Panc1 (cell line): ENCODE measurements at places on chromosomes 4 and X.

DNA sequence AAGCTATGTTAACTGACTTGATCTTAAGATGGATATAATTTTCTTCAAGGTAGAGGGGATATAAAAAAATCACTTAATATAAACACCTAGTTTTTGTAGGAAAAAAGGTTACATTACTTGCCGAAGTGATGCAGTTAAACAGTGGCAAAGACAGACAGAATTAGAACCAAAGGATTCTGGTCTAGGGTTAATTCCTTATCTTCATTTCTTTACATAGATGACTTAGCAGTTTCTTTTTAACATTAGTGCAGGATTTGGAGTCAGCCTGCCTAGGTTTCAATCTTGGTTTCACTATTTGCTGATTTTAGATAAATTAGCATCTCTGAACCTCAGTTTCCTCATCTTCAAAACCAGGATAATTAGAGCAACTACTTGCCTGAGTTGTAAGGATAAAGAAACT lies 14.3 kb downstream of the ZAR1 start:
- DNase-seq, result no peak

GRCh38 chr4:6988016-6988715 lies 55.0 kb upstream of the TADA2B start:
- no peak for DNase-seq

- no peak for DNase-seq
These were observed 4.0 kb downstream of the BEND4 start for GRCh38 chr4:42148425-42148824.

- DNase-seq, result no peak
These were observed 188.9 kb downstream of the NAF1 start for GRCh38 chr4:162977788-162978187.

GRCh38 chr4:138977524-138977923 lies 38.1 kb upstream of the NOCT start:
- DNase-seq, result no peak

- no peak for DNase-seq
These were observed 38.0 kb upstream of the SPON2 start for GRCh38 chr4:1210241-1210841.

- no peak for DNase-seq
These were observed 8.2 kb downstream of the FGF16 start for GRCh38 chrX:77455437-77455836.
